ENCODE measurements at places on chromosomes 6 and 20.

- DNase-seq = no peak
These were observed 255.1 kb upstream of the NOX3 start for GRCh38 chr6:155710704-155711103.

GRCh38 chr6:133359256-133359655 lies 118.1 kb downstream of the EYA4 start:
- no peak for DNase-seq

- no peak for DNase-seq
These were observed 33.8 kb downstream of the TOMM6 start for GRCh38 chr6:41821266-41821665.

GRCh38 chr6:97586344-97586743 lies 303.3 kb upstream of the MMS22L start:
- no peak for DNase-seq

DNA sequence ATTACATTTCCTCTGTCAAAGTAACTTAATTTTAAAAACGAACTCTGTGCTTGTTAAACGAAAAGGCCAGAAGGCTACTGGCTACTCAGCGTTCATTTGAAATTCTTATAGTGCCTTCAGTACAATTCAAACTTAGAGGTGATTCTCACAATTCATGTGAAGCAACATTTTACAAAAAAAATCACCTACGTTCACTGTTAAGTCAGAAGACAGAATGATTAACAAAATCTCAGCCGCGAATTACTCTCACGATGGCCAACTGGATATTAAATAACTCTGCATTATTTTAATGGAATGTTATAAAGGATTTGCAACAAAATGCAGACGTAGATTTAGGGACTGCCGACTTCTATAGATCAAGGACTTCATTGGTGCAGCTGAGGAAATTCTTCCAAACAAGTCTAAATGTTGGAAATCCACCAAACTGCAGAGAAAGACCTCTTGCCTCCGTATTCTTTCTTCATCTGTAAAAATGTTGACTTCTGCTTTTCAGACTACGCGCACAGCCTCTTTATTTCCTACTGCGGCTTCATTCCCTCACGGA lies 1.6 kb upstream of the QKI start:
- no peak for DNase-seq

Data from stimulated activated CD4-positive, alpha-beta T cell treated with anti-CD3 and anti-CD28 coated beads, Interleukin-1b, Interleukin-23, amount 100 ng/mL, for 4 hours (primary cell).